ENCODE measurements at places on chromosomes 13 and 19.

DNA sequence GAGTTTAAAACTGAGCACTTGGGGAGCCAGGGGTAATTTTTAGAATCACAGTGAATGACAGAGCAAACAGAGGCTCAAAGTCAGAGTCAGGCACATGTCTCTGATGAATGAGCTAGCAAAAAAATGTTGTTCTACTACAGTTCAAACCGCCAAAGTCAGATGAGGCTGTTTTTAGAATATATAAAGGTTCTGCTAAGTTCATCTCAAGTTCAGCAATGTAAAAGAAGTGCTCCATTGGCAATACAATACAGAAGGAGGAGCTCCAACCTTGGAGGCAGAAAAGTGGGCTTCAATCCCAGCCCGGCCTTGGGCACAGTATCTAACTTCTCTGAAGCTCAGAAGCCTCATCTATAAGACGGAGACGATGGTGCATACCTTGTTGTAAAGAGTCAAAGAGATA lies 70.1 kb upstream of the IPO5 start:
- DNase-seq: no peak

- DNase-seq: no peak
These were observed 21.0 kb downstream of the TPP2 start for GRCh38 chr13:102617697-102618350.

- DNase-seq: no peak
These were observed 88.2 kb upstream of the ARGLU1 start for GRCh38 chr13:106656186-106656585.

DNA sequence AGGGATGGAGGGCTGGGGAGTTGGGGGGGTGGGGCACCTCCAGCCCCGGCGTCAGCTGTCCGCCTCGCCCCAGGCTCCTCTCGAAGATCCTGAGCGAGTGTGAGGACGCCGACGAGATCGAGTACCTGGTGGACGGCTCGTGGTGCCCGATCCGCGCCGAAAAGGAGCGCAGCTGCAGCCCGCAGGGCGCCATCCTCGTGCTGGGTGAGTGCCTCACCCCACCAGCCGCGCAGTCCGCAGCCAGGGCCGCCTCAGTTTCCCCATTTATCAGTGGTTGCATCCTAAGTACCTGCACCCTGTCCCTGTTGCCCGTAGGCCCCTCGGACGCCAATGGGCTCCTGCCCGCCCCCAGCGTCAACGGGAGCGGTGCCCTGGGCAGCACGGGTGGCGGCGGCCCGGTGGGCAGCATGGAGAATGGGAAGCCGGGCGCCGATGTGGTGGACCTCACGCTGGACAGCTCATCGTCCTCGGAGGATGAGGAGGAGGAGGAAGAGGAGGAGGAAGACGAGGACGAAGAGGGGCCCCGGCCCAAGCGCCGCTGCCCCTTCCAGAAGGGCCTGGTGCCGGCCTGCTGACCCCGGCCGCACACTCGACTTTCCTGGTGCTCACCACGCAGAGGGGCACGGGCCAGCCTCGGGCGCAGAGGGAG lies 29.3 kb downstream of the ZBTB7A start:
- no peak for DNase-seq

GRCh38 chr13:21895779-21896178 lies 224.9 kb downstream of the FGF9 start:
- DNase-seq: no peak

DNA sequence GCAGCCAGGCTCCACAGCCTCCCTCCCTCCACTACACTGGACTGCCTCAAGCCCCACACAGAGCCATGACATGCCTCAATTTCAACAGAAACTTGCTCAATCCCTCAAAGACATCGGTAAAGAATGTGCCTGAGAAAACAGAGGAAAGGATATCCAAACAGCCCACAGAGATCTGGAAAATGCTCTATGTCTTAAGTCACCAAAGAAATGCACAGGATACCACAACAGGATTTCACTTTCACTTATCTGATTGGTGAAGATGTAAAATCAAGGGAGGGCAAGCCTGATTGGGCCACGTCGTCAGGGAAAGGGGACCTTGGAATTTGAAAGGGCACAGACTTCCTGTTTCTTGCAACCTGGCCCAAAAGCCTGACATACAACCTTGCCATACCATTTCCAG lies 14.2 kb downstream of the CACNA1A start:
- DNase-seq: no peak

- DNase-seq: no peak
These were observed 7.9 kb downstream of the CFD start for GRCh38 chr19:867301-867793.

DNA sequence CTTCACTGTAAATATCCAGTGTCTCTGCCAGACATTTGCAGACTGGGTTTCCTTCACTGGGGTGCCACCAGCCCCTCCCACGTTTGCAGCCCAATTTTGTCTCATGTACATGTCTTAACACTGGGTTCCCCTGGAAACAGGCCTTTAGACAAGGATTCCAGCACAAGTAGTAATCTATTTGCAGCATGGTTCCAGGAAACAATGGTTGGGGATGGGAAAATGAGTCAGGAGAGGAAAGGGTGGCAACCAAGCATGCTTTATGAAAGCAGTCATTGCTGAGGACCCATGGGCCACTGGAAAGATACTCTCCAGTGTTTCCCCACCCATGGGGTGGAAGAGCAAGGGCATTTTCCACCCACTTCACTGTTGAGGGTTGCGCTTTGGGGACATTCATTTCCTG lies 53.6 kb upstream of the FARP1 start:
- no peak for DNase-seq

- DNase-seq: peak; percentile 83
These were observed at the start of gene BICRA for GRCh38 chr19:47608969-47609905. TSS of gene BICRA (plus strand) at chr19:47609134. CDS start at chr19:47673575, 64,441 bp downstream.

GRCh38 chr13:39665763-39666162 lies 10.3 kb downstream of the COG6 start:
- DNase-seq: no peak

DNA sequence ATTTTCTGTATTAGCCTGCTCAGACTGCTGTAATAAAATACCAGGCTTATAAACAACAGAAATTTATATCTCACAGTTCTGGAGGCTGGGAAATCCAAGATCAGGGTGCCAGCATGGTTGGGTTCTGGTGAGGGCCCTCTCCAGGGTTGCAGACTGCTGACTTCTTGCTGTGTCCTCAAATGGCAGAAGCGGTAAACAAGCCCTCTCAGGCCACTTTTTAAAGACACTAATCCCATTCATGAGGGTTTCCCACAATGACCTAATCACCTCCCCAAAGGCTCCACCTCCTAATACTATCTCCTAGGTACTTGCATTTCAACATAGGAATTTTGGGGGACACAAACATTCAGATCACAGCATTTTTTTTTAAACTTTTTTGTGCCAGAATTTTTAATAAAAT lies 159.3 kb downstream of the PDS5B start:
- DNase-seq: no peak

DNA sequence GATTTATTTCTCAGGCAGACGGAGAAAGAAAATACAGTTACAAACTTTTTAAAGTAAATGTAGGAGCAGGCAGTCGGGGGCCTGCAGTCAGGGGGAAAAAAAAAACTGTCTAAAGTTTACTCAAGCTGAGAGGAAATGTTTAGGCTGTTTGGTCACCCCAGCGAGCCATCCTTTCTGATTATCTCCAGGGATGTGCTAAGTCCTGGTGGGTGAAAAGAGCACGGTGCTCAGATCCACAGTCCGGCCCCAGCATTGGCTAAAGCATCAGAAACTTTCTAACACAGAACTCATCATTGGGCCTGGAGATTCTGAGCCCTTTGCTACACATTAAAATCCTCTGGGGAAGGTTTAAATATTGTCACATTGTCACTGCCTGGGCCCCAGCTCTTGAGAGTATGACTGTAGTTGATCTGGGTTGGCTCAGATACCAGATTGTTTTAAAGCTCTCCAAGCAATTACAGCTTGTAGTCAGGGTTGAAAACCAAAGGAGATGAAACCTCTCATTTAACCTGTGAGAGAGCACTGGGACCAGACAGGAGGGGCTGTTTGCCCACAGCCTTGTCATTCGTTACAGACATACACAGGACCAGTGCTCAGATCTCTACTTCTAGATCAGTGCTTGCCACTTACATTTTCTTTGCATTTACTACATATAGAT lies 131.1 kb upstream of the HTR2A start:
- no peak for DNase-seq

- DNase-seq: no peak
These were observed 19.0 kb downstream of the LYL1 start for GRCh38 chr19:13083627-13084026.

DNA sequence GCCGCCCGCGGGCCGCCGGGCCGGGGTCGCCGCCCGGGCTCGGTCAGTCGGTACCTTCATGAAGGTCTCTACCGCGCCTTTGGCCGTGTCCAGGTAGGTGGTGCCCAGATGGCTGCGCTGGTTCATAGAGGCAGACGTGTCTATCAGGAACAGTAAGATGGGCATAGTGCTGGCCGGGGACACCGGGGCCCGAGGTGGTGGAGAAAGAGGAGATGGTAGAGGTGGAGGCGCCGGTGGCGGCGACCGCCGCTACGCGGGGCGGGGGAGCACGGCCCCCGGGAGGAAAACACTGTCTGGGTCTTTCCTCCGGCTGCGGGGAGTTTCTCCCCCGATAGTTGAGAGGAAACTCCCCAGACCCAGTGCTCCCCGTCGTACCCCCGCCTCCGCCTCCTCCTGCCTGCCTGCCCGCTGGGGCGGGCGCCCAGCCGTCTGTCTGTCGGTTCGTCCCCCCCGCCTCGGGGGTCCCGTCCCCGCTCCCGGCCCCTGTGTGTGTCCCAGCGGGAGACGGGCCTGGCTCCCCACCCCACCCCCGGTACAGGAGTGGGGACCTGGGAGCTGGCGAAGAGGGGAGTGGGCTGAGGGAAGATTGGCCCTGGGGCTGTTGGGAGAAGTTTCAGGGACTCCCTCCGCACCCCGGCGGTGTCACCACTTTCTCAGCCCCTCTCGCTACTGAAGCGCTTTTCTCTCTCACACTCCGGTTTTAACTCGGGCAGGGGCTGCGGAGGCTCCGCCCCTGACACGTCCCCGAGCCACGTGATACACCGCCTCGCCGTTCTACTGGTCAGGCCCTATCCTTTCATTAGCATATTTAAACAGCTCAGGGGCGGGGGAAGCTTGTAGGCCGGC lies at the start of gene INTS6:
Gene INTS6, minus strand, starts transcription at position 676 of the 846 bp plus-strand sequence. Its CDS starts 511 bp downstream, at position 165.
- peak; percentile 100 for DNase-seq

DNA sequence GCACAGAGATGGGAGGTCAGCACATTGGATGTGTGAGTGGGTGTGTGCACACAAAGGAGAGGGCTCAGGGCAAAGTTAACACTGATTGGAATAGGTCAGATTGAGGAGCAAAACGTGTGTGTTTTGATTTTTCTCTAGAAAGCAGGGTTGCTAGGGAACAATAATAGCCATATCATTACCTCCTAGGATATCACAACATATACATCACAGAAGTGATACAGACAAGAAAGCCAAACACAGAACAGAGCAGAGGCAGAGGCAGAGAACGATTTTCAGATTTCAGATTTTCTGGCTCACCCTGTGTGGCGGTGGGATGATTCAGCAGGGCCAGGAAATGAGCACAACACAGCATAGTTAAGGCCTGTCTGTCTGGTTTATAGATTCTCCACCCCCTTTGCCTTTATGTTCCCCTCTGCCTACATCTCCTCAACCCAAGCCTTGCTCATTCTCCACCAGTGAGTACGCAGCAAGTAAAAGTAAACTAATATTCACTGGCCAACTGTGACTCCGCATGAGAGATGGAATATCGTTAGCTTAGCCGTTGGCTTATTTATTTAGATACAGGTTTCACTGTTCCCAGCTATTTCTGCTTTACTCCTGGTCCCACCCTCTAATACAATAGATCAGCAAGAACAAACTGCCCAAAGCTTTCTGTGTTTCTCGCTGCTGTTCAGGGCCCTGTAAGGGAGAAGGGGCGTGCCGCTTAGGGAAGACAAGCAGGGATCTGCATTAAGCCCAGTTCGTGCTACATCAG lies 182.7 kb upstream of the TSC22D1 start:
- no peak for DNase-seq

DNA sequence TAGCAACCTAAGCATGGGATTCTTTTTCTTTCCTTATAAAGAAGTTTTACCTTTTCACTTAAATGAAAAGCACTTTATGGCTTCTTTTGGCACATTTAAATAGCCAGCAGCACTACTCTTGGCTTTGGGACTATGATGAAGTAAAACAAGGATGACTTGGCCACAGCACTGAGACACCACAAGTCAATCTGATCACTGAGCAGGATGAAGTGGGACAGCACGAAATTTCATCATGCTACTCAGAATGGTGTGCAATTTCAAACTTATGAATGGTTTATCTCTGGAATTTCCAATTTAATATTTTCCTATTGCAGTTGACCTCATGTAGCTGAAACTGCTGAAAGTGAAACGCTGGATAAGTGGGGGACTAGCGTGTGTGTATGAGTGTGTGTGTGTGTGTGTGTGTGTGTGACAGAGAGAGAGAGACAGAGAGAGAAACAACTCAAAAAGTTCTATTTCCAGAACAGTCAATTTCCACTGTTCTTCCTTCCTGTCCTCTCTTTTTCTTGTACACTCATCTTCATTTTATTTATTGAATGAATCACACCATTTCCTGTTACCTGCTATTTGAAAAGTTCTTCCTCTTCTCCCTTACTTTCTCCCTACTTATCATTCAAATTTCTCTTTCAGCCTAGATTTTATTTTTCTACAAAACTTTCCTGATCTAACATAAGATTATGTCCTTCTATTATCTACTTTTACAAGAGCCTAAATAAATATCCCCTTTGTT lies 414.2 kb upstream of the MIR17HG start:
- DNase-seq: no peak

- no peak for DNase-seq
These were observed 10.7 kb downstream of the UQCRFS1 start for GRCh38 chr19:29202281-29202680.

DNA sequence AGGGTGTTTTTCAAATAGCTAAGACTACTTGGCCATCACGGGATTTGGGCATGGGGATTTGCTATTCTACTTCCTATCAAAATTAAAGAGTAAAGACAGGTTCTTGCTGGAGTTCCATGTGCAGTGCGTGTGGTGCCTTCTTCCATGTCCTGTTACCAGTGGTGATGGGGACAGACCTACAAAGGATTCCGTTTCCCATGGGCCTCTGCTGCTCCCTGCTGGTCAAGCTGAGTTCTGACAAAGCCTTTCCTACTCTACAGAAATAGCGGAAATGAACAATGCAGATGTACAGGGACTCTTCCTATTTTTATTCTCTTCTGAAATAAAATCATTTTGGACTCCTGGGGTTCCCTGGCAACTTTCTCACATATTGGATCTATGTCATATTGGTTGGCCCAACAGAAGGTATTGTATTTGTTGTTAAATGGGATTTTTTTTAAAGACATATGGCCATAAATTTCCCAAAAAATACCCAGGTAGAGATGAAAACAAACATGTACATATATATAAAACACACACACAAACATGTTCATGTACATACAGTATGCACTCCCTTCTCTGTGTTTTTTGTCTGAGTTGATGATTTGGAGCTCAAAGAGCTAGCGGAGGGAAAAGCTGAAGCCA lies 90.5 kb upstream of the SLC15A1 start:
- DNase-seq: peak; percentile 57

Data from CD4-positive, alpha-beta T cell treated with Interleukin-2 at 100 ng/mL for 4 hours (primary cell).